ENCODE measurements at places on chromosomes 1 and 21. TPM values are rescaled to one million over a fixed set of nuclear protein-coding genes. Genes with fewer than 3 reads are reported as not detected.

The OPRD1 gene
- total RNA-seq = 0.21 TPM

The CDC14A gene
- total RNA-seq = 8.7 TPM

The CFHR3 gene
- not detected for total RNA-seq

The MIER1 gene
- total RNA-seq = 22.2 TPM

The KLF17 gene
- not detected for total RNA-seq

The ASPM gene
- 4.5 TPM for total RNA-seq

DNA sequence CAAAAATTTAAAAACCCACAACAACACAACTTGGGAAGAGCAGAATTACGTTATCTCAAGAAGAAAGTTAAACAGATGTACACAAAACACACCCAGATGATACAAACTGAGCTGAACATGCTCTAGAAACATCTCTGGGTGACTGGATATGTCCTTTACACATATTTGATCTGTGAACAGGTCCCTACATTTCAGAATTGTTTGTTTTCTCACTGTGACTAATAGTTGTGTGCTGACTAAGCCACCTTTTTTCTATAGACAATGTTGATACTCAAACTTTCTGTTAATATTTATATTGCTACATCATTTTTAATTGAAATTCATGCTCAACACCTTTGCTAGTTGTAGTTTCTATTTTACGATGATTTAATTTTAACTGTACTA is 1.0 kb upstream of the F11R start:
- DNase-seq = no peak

DNA sequence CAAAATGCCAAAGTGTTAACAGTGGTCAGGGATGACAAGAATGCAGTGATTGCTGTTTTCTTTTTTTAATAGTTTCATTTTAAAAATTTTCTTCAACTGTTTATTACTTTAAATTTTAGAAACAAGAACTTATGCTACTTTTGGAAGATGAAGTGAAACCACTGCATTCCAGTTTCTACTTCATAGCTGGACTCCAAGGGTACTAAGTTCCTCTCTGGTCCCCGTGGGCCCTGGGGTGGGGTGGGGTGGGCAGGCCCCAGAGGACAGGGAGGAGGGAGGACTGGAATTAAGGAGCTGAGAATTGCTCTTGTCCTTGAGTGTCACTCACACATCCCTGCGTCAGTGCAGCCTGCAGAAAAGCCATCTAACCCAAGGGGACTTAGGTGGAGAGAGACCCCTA is 97.3 kb downstream of the RAVER2 start:
- DNase-seq = no peak

- no peak for DNase-seq
Measured at GRCh38 chr1:234842726-234843641, 233.0 kb upstream of the IRF2BP2 start.

- no peak for DNase-seq
Measured at GRCh38 chr1:176325664-176326063, 118.6 kb upstream of the COP1 start.

DNA sequence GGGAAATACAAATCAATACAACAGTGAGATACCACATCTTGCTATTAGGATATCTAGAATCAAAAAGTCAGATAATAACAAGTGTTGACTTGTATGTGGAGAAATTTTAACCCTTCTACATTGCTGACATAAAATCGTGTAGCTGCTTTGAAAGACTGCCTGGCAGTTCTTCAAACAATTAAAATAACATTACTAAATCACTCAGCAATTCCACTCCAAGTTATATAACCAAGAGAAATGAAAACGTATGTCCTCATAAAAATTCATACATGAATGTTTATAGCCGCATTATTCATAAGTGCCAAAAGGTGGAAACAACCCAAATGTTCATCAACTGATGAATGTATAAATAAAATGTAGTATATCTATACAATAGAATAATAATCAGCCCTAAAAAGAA is 164.6 kb downstream of the RASAL2 start:
- no peak for DNase-seq

DNA sequence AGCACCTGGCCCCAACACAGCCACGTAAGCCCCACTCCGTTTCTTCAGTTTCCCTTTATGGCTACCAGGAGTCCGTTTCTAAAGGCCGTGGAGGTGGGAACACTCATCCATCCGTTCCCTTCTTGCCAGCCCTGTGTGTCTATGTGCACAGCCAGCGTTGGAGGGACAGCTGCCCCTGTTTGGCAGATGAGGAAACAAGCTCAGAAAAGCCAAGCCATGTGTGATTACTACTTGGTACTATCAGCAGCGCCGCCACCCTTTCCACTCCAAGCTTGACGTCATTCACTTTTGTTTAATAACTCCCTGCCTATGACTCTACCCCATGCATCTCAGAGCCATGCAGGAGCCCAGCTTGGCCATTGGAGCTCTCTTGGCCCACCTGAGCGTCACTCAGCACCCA is 3.5 kb downstream of the LRP8 start:
- no peak for DNase-seq
